ACHN (cell line): ENCODE measurements at places on chromosomes 16 and 17.
A peak's percentile ranks its signal among the peaks of the same experiment; 100 is the strongest.

- DNase-seq, result peak; percentile 53
These were observed 1.0 kb downstream of the HOXB8 start for GRCh38 chr17:48613862-48614694.

DNA sequence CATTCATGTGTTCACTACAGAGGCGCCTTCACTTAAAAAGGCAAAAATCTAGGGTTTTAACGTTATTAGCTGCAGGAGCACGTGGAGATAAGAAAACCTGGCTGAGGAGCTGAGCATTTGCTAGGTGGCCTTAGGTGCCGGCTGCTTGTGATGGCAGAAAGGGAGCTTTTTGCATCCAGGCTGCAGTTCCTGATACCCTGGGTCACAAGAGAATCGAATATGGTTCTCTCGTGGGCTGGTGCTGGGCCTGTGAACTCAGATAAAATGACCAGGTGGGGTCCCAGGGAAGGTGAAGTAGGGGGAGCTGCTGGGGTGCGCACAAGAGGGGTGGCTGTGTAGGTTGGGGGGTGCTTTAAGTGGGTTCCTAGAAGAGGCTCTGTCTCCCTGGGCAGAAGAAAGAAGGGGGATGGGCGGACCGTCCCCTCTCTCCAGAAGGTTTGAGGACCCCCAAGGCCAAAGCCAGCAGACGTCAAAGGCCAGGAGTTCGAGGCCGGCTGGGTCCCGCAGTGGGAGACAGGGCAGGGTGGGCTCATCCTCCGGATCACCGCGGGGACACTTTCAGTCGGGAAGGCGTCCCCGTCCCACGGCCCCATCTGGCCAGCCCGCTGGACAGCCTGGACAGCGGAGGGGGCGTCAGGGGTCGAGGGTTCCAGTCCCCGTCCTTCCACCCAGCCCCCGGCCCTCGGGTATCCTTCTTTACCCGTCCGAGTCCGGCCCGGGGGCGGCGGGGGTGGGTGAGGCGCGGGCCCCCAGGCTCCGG, 740 bp upstream of the CMIP start:
- DNase-seq, result no peak

DNA sequence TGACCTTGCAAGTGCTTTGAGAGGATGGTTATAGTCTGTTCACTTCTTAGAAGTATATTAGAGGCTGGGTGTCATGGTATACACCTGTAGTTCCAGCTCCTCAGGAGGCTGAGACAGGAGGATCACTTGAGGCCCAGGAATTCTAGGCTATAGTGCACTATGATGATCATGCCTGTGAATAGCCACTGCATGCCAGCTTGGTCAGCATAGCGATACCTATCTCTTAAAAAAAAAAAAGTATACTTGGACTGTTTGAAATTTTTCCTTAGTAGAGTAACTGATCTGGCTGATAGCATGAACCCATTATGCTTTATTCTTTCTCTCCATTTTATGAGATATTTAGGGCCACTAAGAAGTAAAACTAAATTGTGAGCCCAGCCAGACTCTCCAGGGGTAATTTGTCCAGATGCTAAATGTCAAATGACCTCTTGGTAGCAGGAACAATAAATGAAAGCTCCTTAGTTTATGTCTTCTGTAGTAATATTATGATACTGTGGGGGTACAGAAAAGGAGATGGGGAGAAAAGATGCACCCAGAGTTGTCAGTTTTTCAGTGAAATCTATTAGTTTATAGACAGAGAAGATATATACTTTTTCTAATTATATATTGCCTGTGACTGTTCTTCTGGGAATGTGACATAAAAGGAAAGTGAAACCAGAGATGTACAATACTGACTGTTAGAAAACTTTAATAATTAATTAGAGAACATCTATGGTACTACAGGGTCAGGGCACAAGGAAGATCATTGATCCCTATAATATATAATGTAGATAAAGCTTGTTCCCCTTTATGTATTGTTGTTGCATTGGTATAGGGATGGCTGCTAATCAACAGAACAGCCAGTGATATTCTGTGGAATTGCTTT, 335.3 kb upstream of the TBX2 start:
- peak; percentile 50 for DNase-seq

- no peak for DNase-seq
These were observed 22.9 kb downstream of the DHRS7B start for GRCh38 chr17:21149621-21150020.

DNA sequence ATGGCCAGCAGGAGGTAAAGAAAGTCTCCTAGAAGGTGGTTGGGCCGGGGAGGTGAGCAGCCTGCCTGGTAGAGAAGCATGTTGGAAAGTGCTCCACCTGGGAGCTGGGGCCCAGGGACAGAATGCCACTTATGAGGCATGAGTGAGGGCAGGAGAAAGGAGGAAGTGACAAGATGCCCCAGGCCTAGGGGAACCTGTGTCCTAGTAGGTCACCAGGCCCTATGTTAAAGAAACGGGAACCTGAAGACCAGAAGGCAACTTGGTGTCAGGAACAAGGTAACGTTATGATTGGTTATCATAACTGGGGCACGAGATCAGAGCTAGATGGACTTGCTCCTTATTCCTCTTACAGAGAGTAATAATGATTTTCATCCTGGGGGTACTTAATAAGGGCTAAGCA, 34.3 kb downstream of the PITPNC1 start:
- no peak for DNase-seq

- DNase-seq, result no peak
These were observed 863.7 kb upstream of the SOX9 start for GRCh38 chr17:71257096-71257495.

GRCh38 chr17:34220752-34221395, 34.2 kb upstream of the CCL2 start:
- no peak for DNase-seq

DNA sequence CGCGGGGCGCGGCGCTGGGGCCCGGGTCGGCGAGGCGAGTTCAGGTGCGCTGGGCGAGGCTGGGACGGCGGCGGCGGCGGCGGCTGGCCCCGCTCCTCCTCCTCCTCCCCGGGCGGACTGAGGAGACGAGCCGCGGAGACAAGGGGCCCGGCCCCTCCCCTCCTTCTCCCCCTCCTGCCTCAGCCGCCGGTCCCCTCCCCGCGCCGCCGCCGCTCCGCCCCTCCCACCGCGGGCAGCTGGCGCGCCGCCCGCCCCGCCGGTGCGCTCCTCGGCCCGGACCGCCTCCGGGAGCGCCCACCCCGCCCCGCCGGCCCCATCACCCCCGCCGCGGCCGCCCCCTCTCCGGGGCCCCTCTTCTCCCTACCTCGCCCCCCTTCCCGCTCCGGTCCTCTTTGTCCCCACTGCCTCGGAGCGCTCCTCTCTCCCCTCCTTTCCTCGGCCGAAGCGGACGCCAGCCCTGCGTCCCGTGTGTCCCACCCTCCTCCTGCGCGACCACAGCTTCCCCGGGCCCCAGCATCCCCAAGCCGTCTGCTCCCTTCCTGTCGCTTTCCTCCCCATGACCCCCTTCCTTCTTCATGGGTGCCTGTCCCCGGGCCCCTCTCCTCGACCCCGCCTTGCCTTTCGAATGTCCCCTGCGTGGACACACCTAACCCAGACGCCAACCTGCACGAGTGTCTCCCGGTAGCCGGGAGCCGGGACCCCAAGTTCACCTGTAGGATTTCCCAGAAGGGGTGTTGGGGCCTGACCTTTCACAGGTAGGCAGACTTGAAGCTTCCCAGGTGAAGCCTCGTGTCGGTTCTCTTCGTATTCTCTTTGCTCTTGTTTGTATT, at the start of gene TOX3:
TSS of gene TOX3 (minus strand) at position 140 of the 830 bp plus-strand sequence. CDS start 420 bp downstream, outside the sequence.
- DNase-seq, result no peak
